ENCODE measurements at places on chromosomes 11 and 22.

GRCh38 chr22:29117799-29118477 lies 45.1 kb downstream of the KREMEN1 start:
- no peak for DNase-seq

- DNase-seq = no peak
Measured at GRCh38 chr11:67251841-67252240, 14.4 kb upstream of the GRK2 start.

GRCh38 chr11:120522736-120523135 lies 11.2 kb downstream of the GRIK4 start:
- DNase-seq = no peak

GRCh38 chr11:44516688-44517507 lies 48.6 kb upstream of the CD82 start:
- no peak for DNase-seq
